Posterior cingulate gyrus (tissue), 11 donors: ENCODE measurements at places on chromosomes 16 and 17.

DNA sequence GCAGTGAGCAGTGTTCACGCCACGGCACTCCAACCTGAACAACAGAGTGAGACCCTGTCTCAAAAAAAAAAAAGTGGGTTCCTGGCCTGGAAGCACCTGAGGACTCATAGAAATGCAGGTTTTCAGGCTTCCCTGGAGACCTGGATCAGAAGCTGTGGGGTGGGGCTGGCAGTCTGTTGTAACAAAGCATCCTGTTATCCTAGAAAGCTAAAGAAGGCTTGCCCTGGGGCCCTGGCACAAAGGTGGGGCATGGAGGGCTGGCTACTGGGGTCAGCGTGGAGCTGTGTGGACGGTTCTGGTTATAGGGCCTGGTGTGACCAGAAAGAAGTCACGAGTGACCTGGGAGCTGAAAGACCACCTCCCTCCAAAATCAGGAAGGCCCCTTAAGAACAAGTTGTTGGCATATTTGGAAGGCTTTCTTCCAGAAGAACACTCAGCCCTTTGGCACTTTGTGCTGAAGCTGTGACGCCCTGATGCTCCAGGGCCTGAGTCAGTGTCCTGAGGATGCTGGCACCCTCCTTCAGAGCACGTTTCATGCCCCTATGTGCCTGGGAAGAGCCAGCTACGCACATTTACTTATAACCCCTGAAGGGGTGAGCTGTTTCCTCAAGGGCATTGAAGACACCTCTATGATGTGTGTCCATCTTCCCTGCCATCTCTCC is 6.2 kb downstream of the CRISPLD2 start:
- no peak for DNase-seq

GRCh38 chr16:53757971-53758609 is 54.1 kb downstream of the FTO start:
- DNase-seq, result no peak

DNA sequence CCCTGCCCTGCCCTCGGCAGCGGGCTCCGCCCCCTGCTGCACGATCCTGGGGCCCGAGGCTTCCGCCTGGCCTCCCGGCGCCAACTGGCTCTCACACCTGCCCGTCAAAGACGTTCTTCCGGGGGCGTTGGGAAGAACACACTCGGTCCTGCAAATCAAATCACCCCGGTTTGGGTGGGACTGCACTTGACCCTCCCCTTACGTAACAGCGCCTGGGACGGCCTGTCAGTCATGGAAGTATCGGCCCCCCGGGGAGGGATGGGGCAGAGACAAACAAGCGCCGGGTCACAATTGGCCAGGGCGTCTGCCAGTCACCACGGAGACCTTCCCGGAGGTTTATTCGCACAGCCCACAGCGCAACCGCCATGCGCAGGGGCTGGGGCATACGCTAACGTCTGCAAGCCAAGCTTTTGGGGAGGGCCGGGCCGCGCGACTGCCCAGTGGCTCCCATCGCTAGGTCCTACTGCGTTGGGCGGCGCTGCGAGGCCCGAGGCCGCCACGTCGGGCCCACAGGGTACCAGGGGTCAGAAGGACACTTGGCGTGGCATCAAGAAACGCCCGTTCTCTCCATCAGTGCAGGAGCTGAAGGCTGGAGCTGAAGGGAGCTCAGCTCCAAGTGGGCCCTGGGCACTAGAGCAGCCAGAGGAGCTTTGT is 388 bp upstream of the AKTIP start:
- peak; percentile 100 for DNase-seq

DNA sequence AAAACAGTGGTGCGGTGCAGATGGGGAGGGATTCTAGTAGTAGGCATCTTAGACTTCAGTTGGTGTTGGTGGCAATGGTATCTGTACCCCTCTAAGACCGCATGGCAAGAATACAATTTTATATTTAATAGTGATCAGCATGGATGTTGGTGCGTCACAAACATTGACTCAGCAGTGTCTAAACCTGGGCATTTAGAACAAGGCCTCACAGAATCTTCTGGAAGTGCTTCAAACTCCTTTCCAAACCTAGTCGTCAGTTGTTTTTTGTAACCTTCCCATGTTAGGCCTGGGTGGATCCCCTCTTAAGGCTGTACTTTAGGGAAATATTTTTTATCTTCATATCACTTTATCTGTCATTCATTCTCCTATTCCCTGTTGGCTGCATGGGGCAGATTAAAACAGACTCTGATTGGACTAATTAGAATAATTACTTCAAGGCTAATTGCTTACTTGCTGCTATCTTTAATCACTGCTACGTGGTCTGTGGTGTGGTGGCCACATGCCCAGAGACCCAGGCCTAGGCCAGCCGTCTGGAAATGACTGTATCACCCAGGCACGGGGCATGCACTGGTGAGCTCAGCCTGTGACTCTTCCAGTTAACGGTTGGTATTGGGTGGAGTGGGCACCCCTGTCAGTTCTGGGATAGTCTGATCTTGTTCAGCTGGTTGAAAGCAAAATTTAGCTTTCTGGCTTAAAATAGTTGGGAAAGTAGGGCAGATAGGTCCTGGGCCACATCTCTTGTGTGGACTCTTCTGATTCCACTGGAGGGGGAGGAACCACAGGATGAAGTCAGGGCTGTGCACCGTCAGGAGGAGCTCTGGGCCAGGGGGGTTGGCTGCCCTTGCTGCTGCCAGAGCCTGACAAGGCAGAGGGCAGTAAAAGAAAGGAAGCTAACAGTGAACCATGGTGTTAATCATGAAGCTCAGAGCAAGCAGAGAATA is 4.5 kb downstream of the ALKBH5 start:
- DNase-seq, result no peak

- no peak for DNase-seq
Measured at GRCh38 chr17:36085765-36086164, 4.2 kb downstream of the CCL3 start.

DNA sequence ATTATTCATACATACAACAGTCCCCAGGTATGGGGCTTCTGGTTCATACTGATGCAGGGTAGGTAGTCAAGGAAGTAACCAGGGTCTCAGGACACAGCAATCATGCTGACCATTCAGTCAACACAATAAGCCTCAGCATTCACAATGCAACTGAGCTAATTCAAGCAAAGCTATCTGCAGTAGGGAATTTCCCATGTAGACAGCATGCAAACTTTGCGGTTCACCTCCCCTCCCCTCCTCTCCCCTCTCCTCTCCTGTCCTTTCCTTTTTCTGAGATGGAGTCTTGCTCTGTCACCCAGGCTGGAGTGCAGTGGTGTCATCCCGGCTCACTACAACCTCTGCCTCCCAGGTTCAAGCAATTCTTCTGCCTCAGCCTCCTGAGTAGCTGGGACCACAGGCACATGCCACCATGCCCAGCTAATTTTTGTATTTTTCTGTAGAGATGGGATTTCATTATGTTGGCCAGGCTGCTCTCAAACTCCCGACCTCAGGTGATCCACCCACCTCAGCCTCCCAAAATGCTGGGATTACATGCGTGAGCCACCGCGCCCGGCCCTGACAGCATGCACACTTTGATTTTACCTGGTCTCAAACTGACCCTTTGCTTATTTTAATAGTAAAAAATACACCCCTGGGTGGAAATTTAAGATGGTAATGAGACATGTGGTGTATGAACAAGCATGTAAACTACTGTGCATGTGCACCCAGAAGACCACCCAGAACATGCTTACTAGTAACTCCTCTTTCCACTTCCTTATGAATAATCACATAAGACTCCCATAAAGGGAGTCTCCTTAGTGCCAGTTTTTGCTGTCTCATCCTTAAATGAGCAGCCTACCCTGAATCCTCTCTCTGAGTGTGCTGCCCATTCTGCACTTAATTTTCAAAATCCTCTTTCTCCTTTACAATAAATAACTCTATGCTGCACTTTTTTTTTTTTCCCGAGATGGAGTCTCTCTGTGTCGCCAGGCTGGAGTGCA is 9.3 kb upstream of the RNF135 start:
- DNase-seq, result no peak

- DNase-seq, result no peak
Measured at GRCh38 chr17:79075446-79075750, 774 bp downstream of the ENGASE start.

- no peak for DNase-seq
Measured at GRCh38 chr17:9002227-9002605, 19.1 kb upstream of the NTN1 start.

DNA sequence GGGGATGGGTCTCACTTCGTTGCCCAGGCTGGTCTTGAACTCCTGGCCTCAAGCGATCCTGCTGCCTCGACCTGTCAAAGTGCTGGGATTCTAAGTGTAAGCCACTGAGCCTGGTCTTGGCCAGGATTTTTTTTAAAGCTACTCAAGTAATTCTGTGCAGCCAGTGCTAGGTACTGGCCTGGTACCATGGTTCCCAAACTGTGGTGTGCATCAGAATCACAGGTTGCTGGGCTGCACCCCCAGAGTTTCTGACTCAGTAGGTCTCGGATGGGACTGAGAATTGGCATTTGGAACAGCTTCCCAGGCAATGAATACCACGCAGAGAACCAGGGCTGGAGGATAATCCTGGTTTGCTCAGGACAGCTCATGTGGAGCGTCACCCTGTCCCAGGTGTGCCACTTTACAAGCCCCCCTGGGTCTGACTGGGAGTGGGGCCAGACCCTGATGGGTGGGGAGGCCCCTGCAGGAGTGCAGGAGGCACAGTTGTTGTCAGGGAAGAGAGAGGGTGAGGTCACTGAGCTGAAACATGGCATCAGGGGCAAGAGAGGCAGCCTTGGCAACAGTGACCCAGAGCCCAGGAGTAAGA is 10.7 kb upstream of the MRPS23 start:
- no peak for DNase-seq

DNA sequence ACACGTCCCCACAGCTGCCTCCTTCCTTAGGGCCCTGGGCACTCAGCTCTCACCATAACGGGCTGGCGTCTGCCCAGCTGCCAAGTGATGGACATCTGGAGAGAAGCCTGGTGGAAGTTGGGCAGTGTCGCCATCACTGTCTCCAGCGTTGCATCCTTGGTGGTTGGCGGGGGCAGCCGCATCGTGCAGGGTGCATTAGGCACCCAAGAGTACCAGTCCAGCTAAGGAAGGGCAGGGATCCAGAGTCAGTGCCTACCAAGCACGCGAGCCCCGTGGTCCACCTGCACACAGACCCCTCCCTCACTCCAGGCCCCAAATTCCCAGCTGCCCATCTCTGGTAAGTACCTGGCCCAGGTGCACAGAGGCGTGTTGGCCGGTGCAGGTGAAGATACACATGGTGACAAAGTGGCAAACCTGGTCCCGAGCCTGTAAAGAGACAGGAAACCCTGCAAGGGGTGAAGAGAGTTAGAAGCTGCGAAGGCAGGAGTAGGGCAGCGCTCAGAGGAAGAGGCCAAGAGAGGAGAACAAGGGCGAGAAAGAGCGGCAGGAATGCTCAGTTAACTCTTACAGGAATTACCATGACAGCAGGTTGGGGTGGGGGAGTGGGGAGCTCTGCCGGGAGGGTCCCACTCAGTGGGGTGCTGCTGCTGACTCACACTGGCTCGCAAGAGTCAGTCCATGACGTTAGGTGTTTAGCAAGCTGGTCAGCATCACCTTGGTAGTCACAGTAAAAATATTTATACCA is 9.5 kb downstream of the ALOX15 start:
- DNase-seq, result no peak

DNA sequence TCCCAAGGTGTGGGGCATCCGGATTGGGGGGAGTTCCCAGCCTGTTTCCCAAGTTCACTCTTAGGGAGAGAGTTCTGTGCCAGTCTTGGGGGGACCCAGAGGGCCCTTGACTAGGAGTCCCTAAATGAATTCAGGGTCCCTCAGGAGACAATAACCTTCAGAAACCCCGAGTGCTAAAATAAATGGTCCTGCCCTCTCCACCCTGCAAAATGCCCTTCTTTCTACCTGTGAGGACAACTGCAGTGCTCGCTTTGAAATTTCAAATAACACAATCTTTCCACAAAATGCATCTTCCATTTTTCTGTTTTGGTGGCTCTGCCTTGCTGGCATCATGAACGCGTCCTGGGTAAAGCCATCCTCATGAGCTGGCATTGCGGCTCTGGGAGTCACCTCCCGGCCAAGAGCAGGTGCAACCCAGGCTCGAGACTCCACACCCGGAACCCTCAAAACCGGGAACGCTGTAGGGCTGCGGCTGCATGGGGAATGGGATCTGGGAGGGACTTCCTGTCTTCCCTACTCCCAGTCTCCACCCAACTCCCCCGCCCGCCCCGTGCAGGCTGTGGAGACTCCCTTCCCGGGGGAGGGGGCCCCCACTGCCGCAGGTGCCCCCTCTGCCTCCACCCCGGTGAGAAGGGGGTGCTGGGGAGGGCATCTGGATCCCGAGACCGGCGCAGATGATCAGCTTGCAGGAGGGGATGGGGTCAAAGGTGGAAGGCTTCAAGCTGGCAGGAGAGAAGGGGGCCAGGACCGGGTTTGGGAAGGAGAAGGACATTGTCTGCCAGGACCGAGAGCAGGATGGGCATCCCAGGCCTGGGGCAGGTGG is at the start of gene ZNF205:
Gene ZNF205 (plus strand): TSS at position 529 of the 823 bp plus-strand sequence. CDS start 845 bp downstream, outside the sequence.
- peak; percentile 72 for DNase-seq

DNA sequence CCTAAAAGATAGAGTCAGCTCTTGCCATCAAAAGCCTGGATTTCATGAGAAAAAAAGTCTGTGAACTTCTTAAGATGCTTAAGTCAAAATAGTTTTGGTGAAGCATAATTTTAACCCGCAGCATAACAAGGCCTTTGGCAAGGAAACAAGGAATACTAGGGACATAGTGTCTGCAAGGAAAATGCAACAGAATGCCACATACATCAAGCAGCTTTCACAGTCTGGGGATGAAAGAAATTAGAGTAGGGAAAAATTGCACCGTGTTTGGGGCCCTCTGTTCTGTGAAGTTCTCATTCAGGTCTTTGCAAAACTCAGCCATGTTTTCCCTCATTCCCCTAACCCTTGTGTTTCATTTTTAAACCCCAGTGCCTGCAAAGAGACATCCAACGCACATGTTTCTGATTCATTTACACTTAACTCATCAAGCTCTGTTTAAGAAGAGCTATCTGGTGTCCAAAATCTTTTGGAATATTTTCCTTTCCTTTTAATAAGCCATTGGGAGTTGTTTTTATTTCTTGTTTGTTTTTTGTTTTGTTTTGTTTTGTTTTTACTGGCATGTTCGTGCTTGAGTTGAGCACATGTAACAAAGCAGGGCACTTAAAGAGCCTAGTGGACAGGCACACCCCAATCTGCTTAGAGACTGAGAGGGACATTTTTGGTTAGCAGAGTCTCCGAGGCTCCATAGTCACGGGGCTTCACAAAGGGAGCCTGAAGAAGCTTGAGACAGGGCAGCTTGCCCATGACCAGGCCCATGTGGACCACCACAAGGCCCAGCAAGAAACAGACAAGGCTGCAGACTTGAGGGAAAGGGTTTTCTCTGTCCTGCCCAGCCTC is 116.5 kb downstream of the ANKFN1 start:
- no peak for DNase-seq

DNA sequence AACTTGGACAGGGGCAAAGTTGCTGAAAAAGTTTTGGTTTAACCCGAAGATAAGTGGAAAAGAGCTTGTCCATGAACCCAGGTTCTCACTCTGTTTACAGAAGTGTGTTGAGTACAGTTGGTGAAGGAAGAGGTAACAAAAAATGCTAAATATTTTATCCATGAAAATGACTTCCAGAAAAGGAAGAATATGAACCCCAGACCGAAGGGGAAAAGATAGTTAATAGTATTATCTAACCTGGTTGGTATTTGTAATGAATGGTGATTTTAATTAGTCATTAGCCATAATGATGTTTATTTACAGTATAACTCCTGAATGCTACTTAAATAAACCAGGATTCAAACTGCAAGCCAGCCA is 574 bp upstream of the TMEM106A start:
- no peak for DNase-seq

GRCh38 chr17:82915757-82916027 is 75.9 kb upstream of the ZNF750 start:
- DNase-seq, result no peak

- DNase-seq, result no peak
Measured at GRCh38 chr17:82805254-82805653, 34.6 kb downstream of the ZNF750 start.
